HFFc6 (cell line): ENCODE measurements at places on chromosomes 11 and 22.

DNA sequence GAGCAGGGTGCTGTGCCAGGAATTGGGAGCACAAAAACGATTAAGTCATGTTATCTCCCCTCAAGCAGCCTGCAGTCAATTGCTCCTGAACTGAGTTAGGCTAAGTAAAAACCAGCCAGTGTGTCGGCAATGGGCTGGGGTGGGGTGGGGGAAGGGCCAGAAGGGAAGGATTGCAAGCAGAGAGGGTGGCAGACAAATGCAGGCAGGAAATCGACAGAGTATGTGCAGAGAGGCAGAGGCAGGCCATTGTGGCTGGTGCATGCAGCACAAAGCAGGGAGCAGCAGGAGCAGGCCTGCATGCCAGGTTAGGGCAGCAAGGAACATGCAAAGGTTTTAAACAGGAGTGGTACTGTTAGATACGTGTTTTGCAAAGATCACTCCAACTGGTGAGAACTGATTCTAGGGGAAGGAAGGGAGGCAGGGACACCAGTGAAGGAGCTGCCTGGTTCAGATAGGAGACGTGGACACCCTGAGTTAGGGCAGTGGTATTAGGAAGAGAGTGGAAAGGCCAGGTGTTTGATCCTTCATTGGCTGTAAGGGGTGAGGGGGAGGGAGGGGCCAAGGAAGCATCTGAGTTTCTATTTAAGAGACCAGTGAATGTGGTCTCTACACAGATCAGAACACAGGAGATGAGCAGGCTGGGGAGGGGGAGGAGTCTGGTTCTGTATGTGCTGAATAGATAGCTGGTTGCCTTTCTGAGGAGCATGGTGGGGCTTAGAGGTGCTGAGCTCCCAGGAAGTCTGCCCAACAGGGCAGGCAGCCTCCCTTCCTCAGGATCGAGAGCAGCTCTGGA is 70.8 kb upstream of the PHOX2A start:
- DNase-seq = no peak

DNA sequence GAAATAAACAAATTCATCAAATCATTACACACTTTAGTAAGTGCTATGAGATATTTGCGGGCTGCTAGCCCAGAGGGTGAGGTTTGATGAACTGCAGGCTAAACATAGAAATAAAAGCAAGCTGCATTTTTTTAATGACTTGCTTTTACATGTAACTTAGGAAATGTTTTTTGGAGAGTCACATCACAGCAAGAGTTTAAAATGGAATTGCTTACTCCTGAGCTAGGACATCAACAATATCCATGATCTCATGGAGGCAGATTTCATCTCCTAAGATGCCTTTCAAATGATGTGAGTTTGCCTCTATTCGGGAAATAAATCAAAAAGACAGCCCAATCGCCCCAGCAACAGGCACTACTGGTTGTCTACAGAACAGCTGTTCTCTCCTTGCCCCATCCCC is 73.4 kb upstream of the CD44 start:
- peak; percentile 72 for DNase-seq

DNA sequence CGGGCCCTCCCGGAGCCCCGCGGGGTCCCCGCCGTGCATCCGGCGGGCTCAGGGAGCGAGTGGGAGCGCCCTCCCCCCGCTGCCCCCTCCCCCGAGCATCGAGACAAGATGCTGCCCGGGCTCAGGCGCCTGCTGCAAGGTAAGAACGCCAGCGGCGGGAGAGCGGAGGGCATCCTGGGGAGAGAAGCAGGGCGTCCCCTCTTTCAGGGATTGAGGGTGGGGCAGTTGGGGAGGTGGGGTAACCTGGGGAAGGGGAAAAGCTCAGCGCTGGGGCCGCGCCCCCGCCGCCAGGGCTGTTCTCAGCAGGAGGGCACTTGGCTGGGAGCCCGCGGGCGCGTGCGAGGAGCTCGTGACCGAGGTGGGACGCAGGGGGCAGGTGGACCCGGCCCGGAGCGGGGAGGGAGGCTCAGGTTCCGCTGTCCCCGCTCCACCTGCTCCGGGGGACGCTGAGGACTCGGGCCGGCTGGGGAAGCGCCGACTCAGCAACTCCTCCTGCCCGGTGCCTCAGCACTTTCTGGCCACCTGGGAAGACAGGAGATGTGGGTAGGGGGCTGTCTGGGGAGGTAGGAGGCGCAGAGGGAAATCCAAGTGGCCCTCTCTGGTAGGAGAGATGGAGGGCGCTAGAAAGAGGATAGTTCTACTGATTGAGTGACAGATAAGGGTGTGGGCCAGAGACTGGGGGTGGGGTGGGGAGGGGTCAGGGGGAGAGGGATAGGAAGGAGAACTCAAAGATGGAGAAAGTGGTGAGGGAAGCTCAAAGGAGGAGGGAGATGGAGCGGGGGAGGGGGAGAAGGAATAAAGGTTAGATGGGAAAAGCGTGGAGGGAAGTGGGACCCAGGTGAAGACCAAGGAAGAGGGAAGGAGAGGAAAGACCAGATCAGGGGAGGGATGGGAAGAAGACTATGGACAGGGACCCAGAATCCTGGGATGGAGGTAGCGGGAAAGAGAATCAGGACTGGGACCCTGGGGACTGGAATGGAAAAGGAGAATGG is 726 bp downstream of the RTN4RL2 start:
- DNase-seq = no peak

GRCh38 chr11:26993965-26994457 is at the start of gene FIBIN:
Gene FIBIN (plus strand): TSS chr11:26994112. CDS start chr11:26994527, 415 bp downstream.
- DNase-seq = peak; percentile 63

- no peak for DNase-seq
Measured at GRCh38 chr22:30861688-30862552, 106.7 kb downstream of the MORC2 start.

- no peak for DNase-seq
Measured at GRCh38 chr11:122746050-122746478, 90.5 kb downstream of the UBASH3B start.

GRCh38 chr11:109795234-109795633 is 298.0 kb upstream of the ZC3H12C start:
- no peak for DNase-seq

DNA sequence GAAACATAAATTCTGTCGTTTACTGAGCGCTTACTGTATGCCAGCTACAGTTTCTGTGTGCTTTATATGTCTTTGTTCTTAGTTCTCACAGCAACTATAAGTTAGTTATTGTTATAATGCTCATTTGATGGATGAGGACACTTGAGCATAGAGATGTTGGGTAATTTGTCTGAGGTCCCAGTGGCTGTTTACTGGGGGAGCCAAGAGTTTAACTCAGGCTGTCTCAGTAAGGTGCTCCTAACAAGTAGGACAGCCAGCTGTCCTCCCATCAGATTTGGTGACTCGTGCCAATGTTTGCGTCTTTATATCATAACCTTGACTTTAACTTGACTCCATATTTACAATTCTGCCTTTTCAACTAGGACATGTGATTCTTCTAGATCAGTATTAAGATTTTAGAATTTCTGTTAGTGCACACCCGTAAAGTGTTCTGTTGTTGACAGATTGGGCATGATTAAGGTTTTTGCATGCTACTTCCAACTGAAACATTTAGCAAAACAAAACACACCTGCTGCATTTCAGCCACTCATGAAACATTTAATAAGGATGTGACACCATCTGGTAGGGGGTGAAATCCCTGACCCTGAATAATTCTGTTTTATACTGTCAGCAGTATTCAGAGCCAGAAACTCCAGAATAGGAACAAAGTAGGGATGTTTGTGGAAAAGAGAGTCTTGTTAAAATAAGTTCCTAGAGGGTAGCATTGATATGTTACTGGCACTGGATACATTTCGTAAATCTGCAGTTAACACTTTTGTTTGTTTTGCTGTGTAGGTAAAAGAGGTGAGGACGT is 1.9 kb downstream of the REXO2 start:
- no peak for DNase-seq

GRCh38 chr11:108203075-108203474 is 19.4 kb downstream of the NPAT start:
- no peak for DNase-seq

GRCh38 chr11:83938148-83938547 is 652.0 kb upstream of the CCDC90B start:
- no peak for DNase-seq

- no peak for DNase-seq
Measured at GRCh38 chr22:27711012-27711411, 90.5 kb downstream of the MN1 start.

- no peak for DNase-seq
Measured at GRCh38 chr11:117744471-117745150, 52.4 kb downstream of the DSCAML1 start.

GRCh38 chr11:116911976-116912734 is 74.7 kb upstream of the APOA1 start:
- DNase-seq = no peak

GRCh38 chr22:20298110-20298802 is 21.6 kb downstream of the DGCR6L start:
- no peak for DNase-seq

DNA sequence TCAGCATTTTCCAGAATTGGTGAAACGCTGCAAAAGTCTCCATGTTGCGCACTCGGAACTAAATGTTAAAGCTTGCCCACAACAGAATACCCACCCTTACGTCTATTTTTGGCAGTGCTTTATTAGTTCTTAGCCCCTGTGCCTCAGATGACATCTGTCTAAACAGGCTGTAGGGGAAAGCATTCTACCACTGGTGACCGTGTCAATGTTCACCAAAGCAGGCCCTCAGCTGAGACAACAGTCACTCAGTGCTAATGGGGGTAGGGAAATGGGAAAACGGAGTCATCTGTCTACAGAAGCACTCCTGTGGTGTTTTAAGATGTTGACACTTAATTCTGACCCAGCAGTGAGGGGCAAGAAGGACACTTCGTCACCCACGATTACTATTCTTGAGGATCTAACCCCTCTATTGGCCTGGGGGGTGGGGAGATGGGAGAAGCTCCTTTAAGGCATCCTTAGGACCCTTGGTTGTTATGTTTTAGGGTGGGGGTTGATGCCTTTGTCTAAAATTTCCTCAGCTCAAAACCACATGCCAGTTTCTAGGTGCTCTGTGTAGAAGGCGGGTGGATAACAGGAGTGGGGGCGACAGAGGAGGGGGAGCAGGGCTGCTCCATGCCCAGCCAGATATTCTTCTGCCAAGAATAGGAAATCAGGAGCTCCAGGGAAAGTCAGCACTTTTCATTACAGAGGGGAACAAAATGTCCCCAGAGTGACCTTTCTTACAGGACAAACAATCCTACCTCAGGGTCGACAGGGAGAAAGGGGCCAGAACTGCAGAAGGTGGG is 15.6 kb upstream of the MFRP start:
- DNase-seq = no peak

DNA sequence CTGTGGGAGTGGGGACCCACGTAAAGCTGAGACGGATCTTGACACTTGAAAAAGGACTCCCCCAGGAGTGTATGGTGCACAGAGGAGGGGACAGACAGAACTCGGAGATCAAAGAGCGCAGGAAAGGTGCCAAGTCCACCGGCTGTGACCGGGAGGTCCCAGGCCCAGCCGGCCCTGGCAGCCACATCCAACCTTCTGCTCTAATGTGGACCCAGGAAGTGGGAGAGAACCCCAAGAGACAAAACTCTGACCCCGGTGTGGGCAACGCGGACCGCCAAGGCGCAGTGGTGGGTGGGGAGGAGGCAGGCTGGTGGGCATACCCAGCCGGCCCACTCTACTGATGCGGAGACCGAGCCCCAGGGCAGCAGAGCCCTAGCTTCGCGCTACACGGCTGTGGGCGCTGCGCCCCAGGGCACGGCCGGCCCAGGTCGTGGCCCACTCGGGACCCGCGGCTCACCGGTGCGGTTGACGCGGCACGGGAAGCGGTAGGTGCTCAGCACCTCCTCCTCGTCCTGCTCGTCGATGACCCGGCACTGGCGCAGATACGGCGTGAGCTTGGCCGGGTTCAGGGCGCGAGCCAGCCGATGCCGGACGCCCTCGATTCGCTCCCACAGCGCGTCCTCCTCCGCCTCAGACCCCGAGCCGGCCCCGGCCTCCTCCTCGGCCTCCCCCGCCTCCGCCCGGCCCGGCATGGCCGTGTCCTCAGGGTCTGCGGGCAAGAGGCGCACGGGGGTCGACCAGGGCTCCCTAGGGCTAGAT is 527 bp downstream of the CARD10 start:
- DNase-seq = no peak

DNA sequence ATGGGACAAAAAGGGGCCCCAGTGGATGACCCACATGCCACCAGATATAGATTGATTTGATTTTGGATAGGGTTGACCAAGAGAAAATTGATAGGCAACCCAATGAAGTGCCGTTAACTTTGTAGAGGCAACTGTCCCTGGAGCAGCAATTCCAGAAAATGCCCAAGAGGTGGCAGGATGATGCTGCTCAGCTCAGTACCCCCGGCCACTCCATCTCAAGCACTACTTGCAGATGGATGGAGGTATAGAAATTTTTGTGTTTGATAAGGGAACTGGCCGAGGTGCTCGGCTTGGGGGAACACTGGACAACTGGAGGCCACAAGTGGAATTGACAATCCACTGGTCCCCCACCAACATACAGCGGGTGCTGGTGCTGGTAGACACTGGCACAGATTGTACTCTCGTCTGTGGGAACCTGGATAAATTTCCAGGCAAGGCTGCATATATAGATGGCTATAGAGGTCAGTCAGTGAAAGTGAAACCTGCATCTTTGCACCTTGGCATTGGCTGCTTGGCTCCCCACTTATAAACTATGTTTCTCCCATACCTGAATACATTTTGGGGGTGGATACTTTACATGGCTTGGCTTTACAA is 86.3 kb downstream of the CCDC83 start:
- DNase-seq = peak; percentile 61

- peak; percentile 37 for DNase-seq
Measured at GRCh38 chr22:30038219-30038618, 42.0 kb upstream of the HORMAD2 start.

DNA sequence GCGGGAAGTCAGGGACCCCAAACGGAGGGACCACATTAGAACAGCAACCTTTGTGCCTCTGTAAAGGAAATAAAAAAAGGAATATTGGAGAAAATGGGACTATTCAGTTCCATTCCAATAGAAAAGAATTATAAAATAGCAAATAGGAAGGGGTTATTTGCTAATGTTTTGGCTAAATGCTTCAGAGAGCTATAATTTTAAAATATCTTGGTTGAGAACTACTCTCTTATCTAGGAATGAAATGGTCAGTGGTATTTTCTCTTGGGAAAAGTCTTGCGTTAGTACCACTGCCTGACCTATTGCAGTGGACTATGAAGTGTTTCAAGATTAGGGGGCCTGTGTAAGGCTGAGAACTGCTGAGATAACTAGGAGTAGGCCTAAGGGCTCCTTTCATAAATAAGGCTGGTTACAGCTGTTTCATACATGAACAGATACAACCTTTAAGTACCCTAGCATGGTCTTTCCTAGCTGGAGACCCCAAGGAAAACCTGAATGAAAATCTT is 6.9 kb upstream of the WEE1 start:
- no peak for DNase-seq

- DNase-seq = no peak
Measured at GRCh38 chr11:14318581-14318981, 40.4 kb downstream of the RRAS2 start.

GRCh38 chr11:64358536-64358906 is 441 bp upstream of the RPS6KA4 start:
- no peak for DNase-seq

GRCh38 chr11:116657842-116658825 is 114.7 kb downstream of the BUD13 start:
- no peak for DNase-seq

DNA sequence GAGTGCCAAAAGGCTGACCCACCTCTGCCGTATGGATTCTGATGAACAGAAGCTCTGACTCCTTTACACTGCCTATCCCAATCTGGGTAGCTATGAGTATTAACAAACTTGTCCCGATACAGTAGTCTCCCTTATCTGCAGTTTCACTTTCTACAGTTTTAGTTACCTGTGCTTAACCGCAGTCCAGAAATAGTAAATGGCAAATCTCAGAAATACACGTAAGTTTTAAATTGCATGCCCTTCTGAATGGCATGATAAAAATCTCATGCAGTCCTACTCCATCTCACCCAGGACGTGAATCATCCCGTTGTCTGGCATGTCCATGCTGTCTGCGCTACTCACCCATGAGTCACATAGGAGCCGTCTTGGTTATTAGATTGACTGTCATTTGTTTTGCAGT is 68.8 kb downstream of the SNX19 start:
- peak; percentile 89 for DNase-seq
